ENCODE measurements at places on chromosomes 4 and X. TPM values are rescaled to one million over a fixed set of nuclear protein-coding genes. Genes with fewer than 3 reads are reported as not detected.

- peaks cover 7% of the 10 kb centered on the region for H3K4me1 ChIP-seq
- H3K27ac ChIP-seq = no peak overlapping the region
- peaks cover 82% of the 10 kb centered on the region for H3K27me3 ChIP-seq
Measured at GRCh38 chr4:80204433-80205011, 7.2 kb downstream of the PRDM8 start.

The SOX3 gene
- 21.7 TPM for total RNA-seq

The WAS gene
- 1.2 TPM for total RNA-seq

DNA sequence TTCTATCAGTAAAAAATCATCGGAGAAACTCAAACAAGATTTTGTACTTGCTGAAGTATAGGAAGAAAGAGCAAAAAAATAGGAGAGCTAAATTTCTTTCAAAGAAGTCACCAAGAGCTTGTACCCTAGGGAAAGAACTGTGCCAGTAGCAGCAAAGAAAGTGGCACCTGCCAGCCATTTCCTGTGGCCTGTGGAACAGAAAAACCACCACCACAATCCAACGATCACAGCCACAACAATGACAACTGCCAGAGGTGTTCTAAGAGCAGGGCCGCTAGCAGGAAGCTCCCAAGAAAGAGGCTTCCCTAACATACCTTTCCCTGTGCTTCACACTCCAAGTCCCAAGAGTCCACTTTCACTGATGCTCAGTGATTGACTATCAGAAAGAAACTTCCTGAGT lies 266.1 kb upstream of the GPC4 start:
- H3K4me3 ChIP-seq = no peak overlapping the region
- no peaks in the 10 kb centered on the region for H3K36me3 ChIP-seq
- H3K4me1 ChIP-seq = peaks cover 12% of the 10 kb centered on the region
- H3K27me3 ChIP-seq = no peaks in the 10 kb centered on the region
- no peak overlapping the region for H3K27ac ChIP-seq
